Ascending aorta (tissue), 2 donors: ENCODE measurements at places on chromosomes 13 and 19. TPM values are rescaled to one million over a fixed set of nuclear protein-coding genes. Genes with fewer than 3 reads are reported as not detected.

DNA sequence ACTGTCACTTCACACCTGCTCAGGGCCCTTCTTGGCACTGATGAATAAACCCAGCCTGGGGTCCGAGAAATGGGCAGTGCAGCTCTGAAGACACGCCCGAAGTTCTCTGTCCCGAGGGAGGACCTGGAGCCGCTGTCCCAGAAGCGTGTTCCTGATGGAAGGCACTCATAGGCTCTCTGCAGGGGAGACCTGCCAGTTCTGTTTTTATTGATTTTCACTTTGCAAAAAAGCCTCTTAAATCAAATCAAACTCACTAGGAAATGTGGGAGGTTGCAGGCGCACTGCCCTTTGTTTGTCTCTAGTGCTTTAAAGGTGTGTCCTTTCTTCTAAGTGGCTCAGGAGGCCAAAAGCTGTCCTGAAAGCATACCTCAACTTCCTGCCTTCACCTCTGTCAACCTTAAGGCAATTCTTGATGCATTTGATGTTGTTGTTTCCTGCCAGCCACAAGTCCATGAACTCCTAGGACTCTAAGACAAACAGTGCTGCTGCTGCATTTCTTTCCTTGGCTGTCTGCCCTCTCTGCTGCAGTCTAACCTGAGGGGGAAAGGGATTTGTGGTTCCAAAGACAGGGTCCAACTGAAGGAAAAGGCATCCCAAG is 663.2 kb downstream of the UQCRFS1 start:
- DNase-seq, result no peak

The LCP1 gene
- total RNA-seq, result 78.0 TPM

The VSTM2B gene
- total RNA-seq, result not detected

The GPX4 gene
- total RNA-seq, result 348 TPM

GRCh38 chr19:35991731-35992450 is 3.1 kb upstream of the SDHAF1 start:
- no peak for DNase-seq

DNA sequence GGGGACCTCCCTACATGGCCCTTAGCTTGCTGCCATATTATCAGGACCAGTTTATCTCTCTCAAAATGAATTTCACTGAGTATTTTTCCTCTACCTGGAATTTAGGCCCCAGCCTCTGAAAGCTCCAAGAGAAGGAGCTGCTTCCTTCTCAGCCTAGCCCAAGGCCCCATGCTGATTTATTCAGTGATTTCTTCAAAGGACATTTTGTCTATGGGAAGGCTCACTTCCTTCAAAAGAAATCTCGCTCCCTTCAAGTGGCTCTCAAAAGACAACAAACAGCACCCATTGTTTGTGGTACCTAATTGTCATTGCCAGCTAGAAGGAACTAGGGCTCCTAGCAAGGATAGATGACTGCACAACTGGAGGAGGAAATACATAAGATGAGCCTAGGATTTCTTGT is 172.4 kb downstream of the SLC7A1 start:
- DNase-seq, result no peak
